Thyroid gland (tissue), 4 donors: ENCODE measurements at places on chromosomes 6 and 20. TPM values are rescaled to one million over a fixed set of nuclear protein-coding genes. Genes with fewer than 3 reads are reported as not detected.

DNA sequence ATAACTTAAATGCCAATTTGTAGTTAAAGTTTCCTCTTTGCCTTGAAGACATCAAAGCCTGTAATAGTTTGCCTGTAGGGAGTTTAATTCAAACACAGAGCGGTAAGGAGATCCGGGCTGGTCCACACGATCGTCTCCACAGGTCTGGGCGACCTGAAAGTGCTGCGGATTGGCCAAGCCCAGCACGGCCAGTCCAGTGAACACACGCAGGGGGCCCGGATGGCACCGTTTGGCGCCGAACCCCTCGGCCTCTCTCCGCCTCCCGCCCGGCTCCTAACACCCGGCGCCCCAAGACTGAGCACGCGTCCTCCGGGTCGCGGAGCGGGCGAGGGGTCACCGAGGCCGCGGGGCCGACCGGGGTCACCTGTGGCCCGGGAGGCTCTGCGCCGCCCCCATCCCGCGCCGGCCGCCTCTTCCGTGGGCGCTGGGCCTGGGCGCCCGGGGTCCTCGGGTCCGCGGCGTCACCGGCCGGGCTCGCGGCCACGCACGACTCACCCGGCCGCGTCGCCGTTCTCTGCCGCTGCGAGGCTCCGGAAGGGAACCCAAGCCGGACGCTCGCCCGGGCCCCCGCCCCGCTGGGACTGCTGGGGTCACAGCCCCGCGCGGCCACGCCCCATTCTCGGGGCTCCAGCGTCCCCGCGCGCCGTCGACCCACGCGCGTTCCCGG, 481 bp downstream of the SERPINB6 start:
- peak overlapping the region; percentile 60 for H3K4me3 ChIP-seq
- peak; percentile 82 for DNase-seq
- no peaks in the 10 kb centered on the region for H3K27me3 ChIP-seq
- H3K27ac ChIP-seq = peak overlapping the region; percentile 98
- no peaks in the 10 kb centered on the region for H3K36me3 ChIP-seq
- H3K4me1 ChIP-seq = peaks cover 12% of the 10 kb centered on the region

- peak overlapping the region; percentile 18 for H3K27ac ChIP-seq
- no peaks in the 10 kb centered on the region for H3K36me3 ChIP-seq
- H3K4me3 ChIP-seq = no peak overlapping the region
- no peaks in the 10 kb centered on the region for H3K27me3 ChIP-seq
Observed at GRCh38 chr6:156833755-156834154, 56.6 kb downstream of the ARID1B start.

The MYLIP gene
- total RNA-seq = 108 TPM

- H3K36me3 ChIP-seq = no peaks in the 10 kb centered on the region
- no peaks in the 10 kb centered on the region for H3K27me3 ChIP-seq
- no peak for DNase-seq
Observed at GRCh38 chr20:39398656-39399055, 436.5 kb downstream of the DHX35 start.

GRCh38 chr20:34017610-34018009, 23.9 kb downstream of the RALY start:
- no peaks in the 10 kb centered on the region for H3K36me3 ChIP-seq
- no peak for DNase-seq
- peaks cover 80% of the 10 kb centered on the region for H3K4me1 ChIP-seq
- no peaks in the 10 kb centered on the region for H3K27me3 ChIP-seq

GRCh38 chr6:121748850-121749249, 313.4 kb downstream of the GJA1 start:
- peaks cover 6% of the 10 kb centered on the region for H3K4me1 ChIP-seq
- H3K27ac ChIP-seq = no peak overlapping the region
- no peak for DNase-seq
- no peak overlapping the region for H3K4me3 ChIP-seq

DNA sequence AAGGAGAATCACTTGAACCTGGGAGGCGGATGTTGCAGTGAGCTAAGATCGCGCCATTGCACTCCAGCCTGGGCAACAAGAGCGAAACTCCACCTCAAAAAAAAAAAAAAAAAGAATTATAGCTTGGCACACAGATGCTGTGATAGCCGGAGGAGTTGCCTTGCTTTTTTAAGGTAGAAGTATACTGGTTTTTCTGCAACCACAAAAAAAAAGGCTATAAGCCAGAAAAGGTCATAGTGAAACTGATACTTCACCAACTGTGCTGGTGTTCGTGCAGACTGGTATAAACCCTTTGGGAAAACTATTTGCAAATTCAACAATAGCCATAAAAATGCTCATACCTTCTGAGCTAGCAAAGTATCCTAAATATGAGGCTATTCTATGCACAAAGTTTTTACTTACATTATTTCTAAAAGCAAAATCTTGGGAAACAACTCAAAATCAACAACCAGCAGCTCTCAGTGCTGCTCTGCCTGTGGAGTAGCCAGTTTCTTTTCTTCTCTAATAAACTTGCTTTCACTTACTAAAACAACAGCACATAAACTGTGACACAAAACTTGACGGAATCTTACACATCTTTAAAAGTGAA, 44.0 kb downstream of the B4GALT5 start:
- no peak overlapping the region for H3K27ac ChIP-seq
- H3K36me3 ChIP-seq = no peaks in the 10 kb centered on the region
- no peak overlapping the region for H3K4me3 ChIP-seq
- no peak for DNase-seq
- no peaks in the 10 kb centered on the region for H3K27me3 ChIP-seq
- H3K4me1 ChIP-seq = peaks cover 20% of the 10 kb centered on the region

DNA sequence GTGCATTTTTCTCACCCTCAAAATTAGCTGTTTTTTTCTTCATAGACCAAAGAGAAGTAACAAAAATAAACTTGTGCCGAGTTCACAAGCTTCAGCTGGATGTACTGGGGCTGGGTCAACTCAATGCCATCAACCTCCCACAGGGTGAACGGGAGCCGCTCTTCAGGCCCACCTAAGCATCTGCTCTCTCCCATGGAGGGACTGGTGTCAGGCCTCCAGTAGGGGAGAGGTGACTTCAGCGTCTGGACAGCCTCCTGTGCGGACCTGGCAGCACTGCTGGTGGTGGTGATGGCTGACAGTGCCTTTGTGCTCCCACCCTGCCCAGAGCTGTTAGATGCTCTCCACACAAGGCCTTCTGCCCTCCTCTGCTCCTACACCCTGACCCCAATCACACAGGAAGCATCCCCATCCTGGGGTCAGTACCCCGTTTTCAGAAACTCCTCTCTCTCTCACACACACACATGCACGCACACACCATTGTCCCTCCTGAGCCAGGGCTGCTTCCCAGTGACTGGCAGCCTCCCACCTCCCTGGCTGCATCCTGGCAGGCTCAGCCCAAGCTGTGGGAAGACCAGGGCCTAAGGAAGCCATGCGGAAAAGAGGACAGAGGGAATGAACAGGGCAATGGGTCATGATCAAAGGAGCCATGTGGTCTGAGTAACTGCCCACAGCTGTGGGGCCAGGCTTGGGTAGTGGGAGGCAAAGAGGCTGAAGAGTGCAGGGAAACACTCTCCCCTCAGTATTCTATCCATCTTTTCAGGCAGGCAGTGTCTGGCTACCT, 17.7 kb downstream of the CST8 start:
- H3K4me1 ChIP-seq = no peaks in the 10 kb centered on the region
- no peak overlapping the region for H3K27ac ChIP-seq
- no peak overlapping the region for H3K4me3 ChIP-seq

- DNase-seq = no peak
- no peak overlapping the region for H3K4me3 ChIP-seq
- H3K27me3 ChIP-seq = no peaks in the 10 kb centered on the region
- H3K36me3 ChIP-seq = no peaks in the 10 kb centered on the region
- H3K4me1 ChIP-seq = peaks cover 19% of the 10 kb centered on the region
- H3K27ac ChIP-seq = no peak overlapping the region
Observed at GRCh38 chr6:42133926-42134325, 8.5 kb downstream of the C6orf132 start.

The PGC gene
- total RNA-seq = not detected

The B3GALT4 gene
- 10.5 TPM for total RNA-seq

GRCh38 chr20:25296094-25297093, 48.5 kb downstream of the PYGB start:
- no peak for DNase-seq
- H3K36me3 ChIP-seq = peaks cover 5% of the 10 kb centered on the region
- peaks cover 7% of the 10 kb centered on the region for H3K4me1 ChIP-seq
- no peaks in the 10 kb centered on the region for H3K27me3 ChIP-seq
- no peak overlapping the region for H3K27ac ChIP-seq
